ENCODE measurements at places on chromosomes 16 and 17.

- no peak for DNase-seq
Measured at GRCh38 chr17:63675607-63676546, 24.0 kb downstream of the LIMD2 start.

DNA sequence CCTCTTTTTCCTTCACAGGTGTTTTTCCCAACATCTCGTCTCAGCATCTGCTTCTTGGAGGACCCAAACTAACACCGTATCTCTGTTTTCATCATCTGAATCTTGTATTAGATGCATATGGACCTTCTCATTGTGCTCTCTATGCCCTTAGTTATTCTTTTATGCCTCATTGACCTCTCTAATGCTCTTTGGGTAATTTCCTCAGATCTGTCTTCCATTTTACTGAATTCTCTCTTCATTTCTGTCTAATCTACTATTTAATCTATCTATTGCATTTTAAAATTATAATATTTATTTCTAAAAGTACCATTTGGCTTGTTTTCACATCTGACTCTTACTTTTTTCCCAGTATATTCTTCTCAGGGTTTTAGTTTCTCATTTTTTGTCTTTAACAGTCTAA lies 81.1 kb downstream of the PITPNC1 start:
- DNase-seq, result no peak

DNA sequence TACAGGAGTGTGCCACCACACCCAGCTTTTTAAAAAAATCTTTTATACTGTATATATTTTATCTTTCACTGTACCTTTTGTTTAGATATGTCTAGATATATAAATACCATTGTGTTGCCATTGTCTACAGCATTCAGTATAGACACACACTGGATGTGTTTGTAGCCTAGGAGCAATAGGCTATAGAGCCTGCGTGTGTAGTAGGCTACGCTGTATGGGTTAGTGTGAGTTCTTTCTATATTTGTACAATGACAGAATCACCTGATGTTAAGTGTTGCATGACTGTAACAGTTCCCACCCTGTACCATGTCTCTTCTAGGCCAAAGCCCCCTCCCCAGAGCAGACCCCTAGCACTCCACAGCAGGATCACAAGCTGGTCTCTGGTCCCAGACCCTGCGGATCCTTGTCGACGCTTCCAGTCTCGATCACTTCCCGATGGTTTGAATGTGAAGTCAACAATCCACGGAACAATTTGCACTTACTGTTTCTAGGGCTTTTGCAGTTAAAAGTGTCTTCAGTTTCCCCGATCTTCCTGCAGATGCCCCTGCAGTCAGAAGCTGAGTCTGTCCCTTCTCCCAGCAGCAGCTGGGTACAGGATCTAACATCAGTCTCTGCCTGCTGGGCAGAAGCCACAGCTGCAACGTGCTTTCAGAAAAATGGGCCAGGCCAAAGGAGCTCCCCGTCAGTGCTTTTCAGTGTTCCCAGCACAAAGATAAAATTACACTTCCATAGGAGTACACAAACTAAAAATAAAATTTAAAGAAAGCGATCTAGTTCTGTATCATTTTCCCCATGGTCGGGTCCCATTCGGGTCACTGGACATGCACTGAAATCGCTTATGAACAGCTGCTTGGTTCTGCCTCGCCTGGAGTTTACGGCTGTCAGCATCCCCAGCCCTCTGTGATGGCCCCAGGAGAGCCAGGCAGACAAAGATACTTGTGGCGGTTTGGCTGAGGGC lies 35.4 kb downstream of the ADAM11 start:
- DNase-seq, result no peak

DNA sequence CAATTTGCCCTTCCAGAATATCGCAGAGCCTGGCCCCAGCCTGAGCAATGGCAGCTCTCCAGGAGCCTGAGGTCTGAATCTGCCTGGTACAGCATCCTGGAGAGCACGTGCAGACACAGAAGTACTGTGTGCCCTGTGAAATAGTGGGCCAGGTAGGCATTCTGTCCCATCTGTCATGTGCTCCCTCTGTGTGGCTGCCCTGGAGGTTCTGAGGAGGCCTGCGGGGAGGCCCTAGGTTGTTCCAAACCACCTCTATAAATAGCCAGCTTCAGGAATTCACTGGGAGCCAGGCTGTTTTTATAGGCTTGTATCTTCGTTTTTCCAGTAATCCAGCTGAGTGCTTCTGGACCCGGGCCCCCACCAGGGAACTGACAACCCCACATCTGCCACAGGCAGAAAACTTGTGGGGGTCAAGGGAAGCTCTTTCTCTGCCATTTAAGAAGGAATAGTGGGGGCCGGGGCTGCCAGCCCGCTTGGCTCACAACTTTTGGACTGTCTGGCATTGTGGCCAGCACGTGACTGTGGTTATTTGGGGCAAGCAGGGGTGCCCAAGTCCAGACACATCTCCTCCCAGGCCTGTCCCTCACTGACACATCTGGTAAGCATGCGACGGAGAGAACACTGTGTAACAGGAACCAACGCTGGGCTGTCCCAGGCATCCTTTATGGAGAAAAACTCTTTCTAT lies 356.3 kb upstream of the TNRC6C start:
- no peak for DNase-seq

DNA sequence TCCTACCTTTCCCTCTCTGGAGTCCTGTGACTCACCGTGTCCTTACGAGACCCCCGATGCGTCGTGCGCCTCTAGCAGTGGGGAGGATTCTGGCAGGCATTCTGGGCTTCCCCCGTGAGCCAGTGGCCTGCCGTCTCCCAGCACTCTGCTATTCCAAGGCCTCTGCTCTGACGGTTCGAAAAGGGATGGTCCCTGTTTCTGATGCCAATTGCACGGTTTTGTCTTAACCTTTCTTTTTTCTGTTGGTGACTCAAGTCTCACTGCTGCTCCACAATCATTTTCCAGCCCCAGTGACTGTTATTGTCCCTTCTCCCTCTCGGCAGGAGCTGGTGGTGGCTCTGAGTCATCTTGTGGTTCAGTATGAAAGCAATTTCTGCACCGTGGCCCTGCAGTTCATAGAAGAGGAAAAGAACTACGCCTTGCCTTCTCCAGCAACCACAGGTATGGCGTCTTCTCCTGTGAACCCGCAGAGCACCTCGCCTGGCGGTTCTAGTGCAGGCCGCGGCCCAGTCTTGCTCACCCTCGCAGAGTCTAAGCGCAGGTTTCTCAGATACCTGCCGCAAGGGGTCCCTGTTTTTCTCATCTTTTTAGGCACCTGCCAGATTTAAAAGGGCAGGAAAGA lies 100.1 kb upstream of the CHMP6 start:
- peak; percentile 53 for DNase-seq

DNA sequence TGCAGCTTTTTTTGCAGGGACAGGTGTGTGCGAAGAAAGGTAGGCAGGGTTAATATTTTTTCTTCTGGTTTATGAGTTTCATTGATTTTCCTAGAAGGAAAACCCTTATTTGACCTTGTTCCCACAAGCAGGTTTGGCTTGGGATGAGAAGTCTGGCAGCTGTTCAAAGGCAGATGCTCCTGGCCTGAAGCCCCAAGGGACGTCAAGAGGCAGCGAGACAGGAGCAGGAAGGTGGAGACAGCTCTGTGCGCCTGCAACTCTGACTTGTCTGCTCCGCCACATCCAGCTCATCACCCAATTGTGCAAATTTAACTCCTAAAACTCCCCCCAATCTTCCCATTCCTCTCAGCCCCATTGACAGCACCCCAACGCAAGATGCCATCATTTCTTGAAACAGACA lies 136.8 kb upstream of the XYLT1 start:
- DNase-seq, result no peak

DNA sequence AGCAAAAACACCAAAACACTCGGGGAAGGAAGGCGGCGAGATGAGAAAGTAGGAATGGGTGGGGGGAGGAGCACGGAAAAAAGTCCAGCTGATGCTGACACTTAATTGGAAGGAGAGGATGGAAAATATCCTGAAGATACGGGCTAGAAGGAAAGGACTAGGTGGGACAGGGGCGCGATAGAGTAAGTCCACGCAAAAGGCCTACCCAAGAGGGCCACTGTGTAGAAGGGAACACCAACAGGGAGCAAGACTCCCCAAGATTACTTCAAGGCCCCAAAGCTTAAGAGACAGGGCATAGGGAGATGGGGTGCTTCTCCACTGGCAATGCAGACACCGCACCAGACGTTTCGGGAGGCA lies 736 bp downstream of the APPBP2 start:
- no peak for DNase-seq

DNA sequence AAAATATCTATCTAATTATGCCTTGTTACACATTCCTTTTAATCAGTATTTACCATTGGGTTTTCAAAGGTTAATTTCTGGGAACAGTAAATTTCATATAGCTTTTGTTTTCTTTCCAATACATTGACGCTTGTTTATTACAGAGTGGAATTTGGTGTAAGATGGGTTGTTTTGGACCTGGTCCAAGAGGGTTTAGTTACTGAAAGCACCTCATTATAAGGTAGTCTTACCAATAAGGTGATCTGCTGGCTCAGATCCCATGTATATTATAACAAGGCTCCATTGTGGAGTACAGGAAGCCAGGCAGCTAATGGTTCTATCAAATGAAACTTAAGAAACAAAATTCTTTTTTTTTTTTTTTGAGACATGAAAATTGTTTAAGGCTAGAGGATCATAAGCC lies 87.3 kb upstream of the NACA2 start:
- no peak for DNase-seq

DNA sequence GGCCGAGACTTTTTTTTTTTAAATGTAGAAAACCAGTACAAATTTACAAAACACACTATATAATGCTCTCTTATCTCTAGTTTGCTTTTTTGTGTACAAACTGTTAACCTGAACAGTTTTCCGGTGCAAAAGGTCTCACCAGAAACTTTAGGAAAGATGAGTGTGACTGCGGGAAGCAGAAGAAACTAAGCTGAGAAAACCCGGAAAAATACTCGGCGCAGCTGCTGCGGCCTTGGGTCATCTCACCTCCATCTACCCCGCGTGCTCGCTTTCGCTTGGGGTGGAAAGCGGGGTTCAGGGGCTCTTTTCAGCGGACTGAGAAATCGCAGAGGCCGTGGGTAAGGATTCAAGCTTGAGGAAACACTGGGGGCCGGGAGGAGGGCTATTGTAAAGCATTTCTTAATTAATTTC lies 1.8 kb downstream of the SALL1 start:
- DNase-seq, result no peak

GRCh38 chr17:37701496-37701898 lies 43.4 kb downstream of the HNF1B start:
- DNase-seq, result no peak

GRCh38 chr16:67395458-67396158 lies 2.3 kb upstream of the TPPP3 start:
- DNase-seq, result no peak

DNA sequence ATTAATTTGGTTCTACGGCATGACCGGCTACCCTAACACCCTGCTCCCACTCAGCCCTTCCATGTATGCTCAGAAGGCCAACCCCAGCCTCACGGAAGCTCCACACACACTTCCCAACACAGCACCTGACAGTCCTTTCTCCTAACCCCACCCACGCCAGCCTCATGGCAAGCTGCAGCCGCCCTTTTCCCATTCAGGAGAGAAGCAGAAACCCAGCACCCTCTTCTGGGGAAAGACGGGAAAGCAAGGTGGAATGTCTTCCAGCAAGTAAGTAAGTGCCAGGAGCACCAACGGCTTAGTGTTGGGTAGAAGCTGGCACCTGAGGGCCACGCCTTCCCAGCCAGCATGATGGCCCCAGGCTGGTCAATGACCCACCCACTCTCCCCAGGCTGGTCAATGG lies 32.1 kb downstream of the ABR start:
- DNase-seq, result no peak

DNA sequence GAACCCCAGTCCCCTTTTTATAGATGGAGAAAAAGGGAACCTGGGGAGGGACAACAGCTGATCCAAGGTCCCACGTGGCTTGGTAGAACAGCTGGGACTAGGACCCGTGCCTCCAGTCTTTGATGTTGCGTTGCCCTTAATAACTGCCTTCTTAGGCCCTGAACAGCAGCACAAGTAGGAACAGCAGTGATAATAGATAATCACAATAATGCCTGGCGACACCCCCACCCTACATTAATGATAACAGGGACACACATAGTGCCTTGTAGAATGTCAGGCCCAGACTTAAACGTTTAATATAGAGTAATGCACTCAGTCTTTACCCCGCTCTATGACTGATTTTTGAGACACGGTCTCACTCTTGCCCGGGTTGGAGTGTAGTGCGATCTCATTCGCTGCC lies 96.4 kb downstream of the ABCC6 start:
- no peak for DNase-seq

DNA sequence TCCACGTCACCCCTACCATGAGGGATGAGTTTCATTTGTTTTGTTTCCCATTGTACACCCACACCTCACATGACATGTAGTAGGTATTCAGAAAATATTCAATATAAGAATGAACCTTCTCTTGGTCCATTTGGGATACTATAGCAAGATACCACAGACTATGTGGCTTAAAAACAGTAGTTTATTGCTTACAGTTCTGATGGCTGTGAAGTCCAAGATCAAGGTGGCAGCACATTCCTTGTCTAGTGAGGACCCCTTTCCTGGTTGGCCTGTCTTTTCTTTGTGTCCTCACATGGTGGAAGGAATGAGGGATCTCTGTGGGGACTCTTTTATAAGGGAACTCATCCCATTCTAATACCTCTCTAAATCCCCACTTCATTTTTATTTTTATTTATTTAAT lies 36.2 kb upstream of the CRYM start:
- no peak for DNase-seq

DNA sequence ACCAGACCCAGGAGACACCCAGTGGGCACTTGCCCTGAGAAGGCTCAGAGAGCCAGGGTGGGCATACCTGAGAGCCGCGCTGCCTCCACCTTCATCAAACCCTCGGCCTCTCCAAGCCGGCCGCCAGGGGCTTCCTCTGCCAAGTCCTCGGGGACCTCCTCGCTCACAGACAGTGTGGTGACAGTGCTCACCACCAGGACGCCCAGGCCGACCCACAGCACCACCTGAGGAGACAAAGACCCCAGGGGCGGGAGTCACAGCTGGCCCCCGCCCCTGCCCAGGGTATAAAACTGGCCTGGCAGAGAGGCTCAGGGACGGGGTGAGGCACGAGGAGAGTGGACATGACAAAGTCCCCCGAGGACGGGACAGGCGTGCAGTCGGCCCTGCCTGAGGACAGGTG lies 21.1 kb downstream of the NDUFAF8 start:
- no peak for DNase-seq

DNA sequence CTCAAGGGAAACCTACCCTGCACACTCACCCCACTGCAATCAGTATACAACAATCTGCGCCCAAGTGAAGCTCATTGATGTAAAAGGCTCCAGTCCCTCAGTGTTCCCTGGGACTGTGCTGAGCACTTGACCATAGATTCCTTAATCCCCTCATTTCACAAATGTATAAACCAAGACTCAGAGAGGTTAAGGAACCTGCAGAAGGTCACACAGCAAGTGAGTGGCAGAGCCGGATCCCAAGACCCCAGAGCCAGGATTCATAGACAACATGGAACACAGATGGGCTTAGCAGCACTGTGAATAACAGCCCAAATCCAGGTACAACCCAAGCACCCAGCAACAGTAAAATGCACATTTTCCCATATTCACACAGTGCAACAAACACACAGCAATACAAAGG lies 225.7 kb downstream of the C16orf78 start:
- no peak for DNase-seq

GRCh38 chr17:63819585-63820537 lies 7.4 kb upstream of the PSMC5 start:
- DNase-seq, result peak; percentile 41
